ENCODE measurements at places on chromosomes 5 and 9. TPM values are rescaled to one million over a fixed set of nuclear protein-coding genes. Genes with fewer than 3 reads are reported as not detected.

SLF1 gene
- total RNA-seq: 9.0 TPM

KLHL3 gene
- 0.09 TPM for total RNA-seq

LHFPL2 gene
- 55.7 TPM for total RNA-seq

FBXL7 gene
- total RNA-seq: 1.5 TPM

C5orf52 gene
- not detected for total RNA-seq

PSAT1 gene
- total RNA-seq: 140 TPM

KCNV2 gene
- total RNA-seq: not detected

NTNG2 gene
- 3.1 TPM for total RNA-seq

MARVELD2 gene
- 2.4 TPM for total RNA-seq

SLC6A3 gene
- 0.87 TPM for total RNA-seq

PCDHB8 gene
- total RNA-seq: 0.19 TPM

TCF7 gene
- 11.3 TPM for total RNA-seq

DDX4 gene
- not detected for total RNA-seq

IFNA13 gene
- total RNA-seq: not detected

SARDH gene
- 0.07 TPM for total RNA-seq

ANGPTL2 gene
- not detected for total RNA-seq

TYRP1 gene
- not detected for total RNA-seq

PAIP1 gene
- total RNA-seq: 103 TPM

SLC25A48 gene
- not detected for total RNA-seq

VAV2 gene
- total RNA-seq: 41.6 TPM

FAXDC2 gene
- 0.25 TPM for total RNA-seq

GRIN3A gene
- total RNA-seq: not detected

TXNDC8 gene
- total RNA-seq: not detected

FSTL4 gene
- total RNA-seq: 3.8 TPM

LCN12 gene
- 1.3 TPM for total RNA-seq

LIX1 gene
- not detected for total RNA-seq

AK3 gene
- 52.5 TPM for total RNA-seq

RGS7BP gene
- not detected for total RNA-seq

Data from A549 treated with Mapracorat at 1 μM for 4 hours (cell line).